ENCODE measurements at places on chromosomes 12 and 14. TPM values are rescaled to one million over a fixed set of nuclear protein-coding genes. Genes with fewer than 3 reads are reported as not detected.
A peak's percentile ranks its signal among the peaks of the same experiment; 100 is the strongest.

Gene HOXC4
- 18.4 TPM for total RNA-seq

GRCh38 chr14:97866195-97866594 lies 1069.0 kb downstream of the VRK1 start:
- no peaks in the 10 kb centered on the region for H3K36me3 ChIP-seq
- H3K27ac ChIP-seq = no peak overlapping the region
- no peak overlapping the region for H3K4me3 ChIP-seq
- no peak for DNase-seq

- H3K27ac ChIP-seq = peak overlapping the region; percentile 8
- H3K4me1 ChIP-seq = peaks cover 3% of the 10 kb centered on the region
- no peaks in the 10 kb centered on the region for H3K27me3 ChIP-seq
Measured at GRCh38 chr14:54653712-54654469, 87.0 kb downstream of the SAMD4A start.

- H3K4me1 ChIP-seq = no peaks in the 10 kb centered on the region
- no peak overlapping the region for H3K4me3 ChIP-seq
- no peak overlapping the region for H3K27ac ChIP-seq
- H3K36me3 ChIP-seq = no peaks in the 10 kb centered on the region
- no peaks in the 10 kb centered on the region for H3K27me3 ChIP-seq
Measured at GRCh38 chr12:23847857-23848256, 101.6 kb downstream of the SOX5 start.

- no peaks in the 10 kb centered on the region for H3K4me1 ChIP-seq
- no peak overlapping the region for H3K4me3 ChIP-seq
- no peak overlapping the region for H3K27ac ChIP-seq
- H3K36me3 ChIP-seq = no peaks in the 10 kb centered on the region
- no peak for DNase-seq
Measured at GRCh38 chr14:54450535-54450934, 9.4 kb upstream of the CNIH1 start.

- no peak for DNase-seq
- no peaks in the 10 kb centered on the region for H3K27me3 ChIP-seq
- H3K36me3 ChIP-seq = no peaks in the 10 kb centered on the region
- H3K4me1 ChIP-seq = no peaks in the 10 kb centered on the region
Measured at GRCh38 chr12:68932128-68932960, 627 bp downstream of the CPM start.

DNA sequence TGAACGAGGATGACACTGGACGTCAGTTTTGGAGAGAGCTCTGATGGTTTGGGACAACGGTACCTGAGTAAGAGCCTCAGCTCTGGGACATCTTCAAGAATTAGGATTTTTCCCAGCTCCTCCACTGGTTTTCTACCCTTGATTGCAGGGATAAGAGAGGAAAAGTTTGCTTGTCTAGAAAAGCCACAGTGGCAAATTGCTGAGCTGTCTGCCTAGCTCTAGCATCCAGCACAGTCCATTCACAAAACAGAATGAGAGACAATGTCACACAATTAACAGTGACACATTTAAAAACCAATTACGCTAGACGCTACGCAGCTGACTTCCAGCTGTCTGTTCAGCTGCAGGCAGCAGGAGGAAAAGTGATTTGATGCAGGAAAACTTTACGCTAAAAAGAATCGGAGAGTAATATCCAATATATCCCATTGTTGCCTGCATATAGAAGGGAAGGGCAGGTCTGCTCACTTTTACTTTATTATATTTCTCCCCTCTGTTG lies 168.1 kb upstream of the PRICKLE1 start:
- DNase-seq = no peak
- no peaks in the 10 kb centered on the region for H3K36me3 ChIP-seq
- H3K4me3 ChIP-seq = no peak overlapping the region
- H3K27ac ChIP-seq = no peak overlapping the region

DNA sequence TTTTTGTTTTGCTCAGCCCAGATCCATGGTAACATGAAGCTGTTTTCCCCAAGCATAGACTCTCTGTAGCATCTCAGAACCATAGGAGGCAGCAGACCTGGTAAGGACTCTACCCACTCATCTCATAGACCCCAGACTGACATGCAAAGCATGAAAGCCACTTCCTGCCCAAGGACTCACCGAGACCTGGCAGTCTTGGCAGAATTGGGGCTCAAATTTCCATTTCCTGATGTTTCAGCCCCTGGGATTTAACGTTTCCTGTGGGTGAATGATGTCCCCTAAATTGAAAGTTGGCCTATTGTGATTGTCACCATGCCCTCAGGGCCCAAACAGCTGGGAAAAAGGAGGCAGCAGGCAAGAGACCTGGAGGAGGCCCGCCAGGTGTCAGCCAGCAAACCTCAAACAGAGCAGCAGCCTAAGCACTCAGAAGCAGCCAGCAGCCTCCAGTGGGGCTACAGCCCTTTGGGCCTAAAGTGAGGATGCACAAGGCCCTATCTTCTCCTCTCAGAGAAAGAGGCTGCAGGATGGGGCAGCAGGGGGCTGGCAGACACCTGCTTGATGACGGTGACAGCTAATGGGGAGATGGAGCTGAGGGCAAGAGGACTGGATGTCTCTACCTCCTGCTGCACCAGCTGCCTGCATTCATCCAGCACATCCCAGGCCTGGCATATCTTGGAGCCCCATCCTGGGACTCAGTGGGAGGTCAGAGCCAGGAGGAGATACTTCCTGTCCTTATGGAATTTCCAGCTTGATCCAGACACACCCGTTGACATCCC lies 8.5 kb downstream of the KRT85 start:
- no peak overlapping the region for H3K27ac ChIP-seq
- no peaks in the 10 kb centered on the region for H3K36me3 ChIP-seq
- no peak overlapping the region for H3K4me3 ChIP-seq
- no peaks in the 10 kb centered on the region for H3K27me3 ChIP-seq

DNA sequence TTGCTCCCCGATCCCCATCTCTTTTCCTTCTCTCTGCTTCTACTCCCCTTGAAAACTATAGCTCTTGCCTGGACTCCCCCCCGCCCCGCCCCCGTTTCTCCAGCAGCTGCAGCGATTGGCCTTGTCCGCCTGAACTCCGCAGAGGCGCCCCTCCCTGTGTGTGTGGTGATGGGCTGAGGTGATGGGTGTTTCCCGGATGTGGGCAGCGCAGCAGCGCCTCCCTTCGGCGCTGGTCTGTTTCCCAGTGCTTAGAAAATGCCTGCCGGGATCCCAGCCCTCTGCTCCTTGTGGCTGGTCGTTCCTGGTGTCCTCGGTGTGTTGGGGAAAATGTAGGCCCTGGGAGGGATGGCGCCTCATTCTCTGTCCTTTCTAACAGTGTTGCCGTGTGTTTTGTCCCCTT lies 43.3 kb downstream of the GALNT8 start:
- H3K4me3 ChIP-seq = no peak overlapping the region
- peak; percentile 56 for DNase-seq
- no peak overlapping the region for H3K27ac ChIP-seq
- no peaks in the 10 kb centered on the region for H3K27me3 ChIP-seq
- H3K36me3 ChIP-seq = no peaks in the 10 kb centered on the region
- H3K4me1 ChIP-seq = no peaks in the 10 kb centered on the region

- no peak overlapping the region for H3K27ac ChIP-seq
- DNase-seq = no peak
- no peaks in the 10 kb centered on the region for H3K4me1 ChIP-seq
- no peak overlapping the region for H3K4me3 ChIP-seq
- no peaks in the 10 kb centered on the region for H3K27me3 ChIP-seq
- H3K36me3 ChIP-seq = no peaks in the 10 kb centered on the region
Measured at GRCh38 chr14:55946231-55946630, 172.0 kb upstream of the PELI2 start.

Gene PTPN21
- 45.8 TPM for total RNA-seq

DNA sequence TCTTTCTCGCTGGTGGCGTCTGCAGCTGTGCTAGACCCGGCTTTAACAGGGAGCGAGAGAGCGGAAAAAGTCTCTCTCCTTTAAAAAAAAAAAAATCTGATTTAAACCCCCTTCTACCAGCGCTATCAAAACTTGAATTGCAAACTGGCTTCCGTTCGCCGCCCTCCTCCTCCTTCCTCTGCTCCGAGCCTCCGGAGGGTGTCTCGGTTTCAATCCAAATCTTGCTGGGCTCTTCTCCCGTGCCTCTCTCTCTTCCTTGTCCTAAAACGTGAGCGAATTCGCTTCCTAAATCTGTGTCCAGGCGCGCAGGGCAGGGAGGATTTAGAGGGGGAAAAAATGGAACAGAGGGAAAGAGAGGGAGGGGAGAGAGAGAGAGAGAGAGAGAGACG lies 272 bp downstream of the TBX3 start:
- peak overlapping the region; percentile 75 for H3K27ac ChIP-seq
- H3K36me3 ChIP-seq = no peaks in the 10 kb centered on the region
- H3K4me1 ChIP-seq = no peaks in the 10 kb centered on the region
- H3K4me3 ChIP-seq = peak overlapping the region; percentile 59

GRCh38 chr14:101500061-101500460 lies 61.2 kb upstream of the DIO3 start:
- H3K27me3 ChIP-seq = no peaks in the 10 kb centered on the region
- no peak overlapping the region for H3K4me3 ChIP-seq
- no peak for DNase-seq
- no peaks in the 10 kb centered on the region for H3K4me1 ChIP-seq
- H3K27ac ChIP-seq = no peak overlapping the region
- H3K36me3 ChIP-seq = no peaks in the 10 kb centered on the region

Gene SSTR1
- 2.6 TPM for total RNA-seq

DNA sequence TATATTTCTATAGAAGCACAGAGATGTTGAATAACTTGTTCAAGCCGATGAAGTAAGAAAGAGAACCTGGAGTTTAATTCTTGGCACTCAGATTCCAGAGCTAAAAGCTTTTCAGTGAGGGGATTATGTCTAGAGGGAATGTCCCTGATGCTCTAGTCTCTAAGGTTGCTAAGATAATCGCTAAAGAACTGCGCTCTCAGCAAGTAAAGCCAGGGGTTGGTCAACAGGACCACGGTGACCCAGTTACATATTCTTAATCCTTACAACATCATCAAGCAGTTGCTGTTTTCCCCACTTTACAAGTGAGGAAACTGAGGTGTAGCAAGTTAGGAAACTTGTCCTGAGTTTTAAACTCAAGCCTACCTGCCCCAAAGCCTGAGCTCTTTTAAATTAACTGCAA lies 110.8 kb downstream of the DAD1 start:
- no peak overlapping the region for H3K4me3 ChIP-seq
- H3K36me3 ChIP-seq = no peaks in the 10 kb centered on the region
- no peaks in the 10 kb centered on the region for H3K27me3 ChIP-seq
- DNase-seq = no peak
- H3K27ac ChIP-seq = no peak overlapping the region

GRCh38 chr12:12796928-12797793 lies 11.7 kb downstream of the APOLD1 start:
- H3K4me1 ChIP-seq = no peaks in the 10 kb centered on the region
- H3K27me3 ChIP-seq = no peaks in the 10 kb centered on the region

Gene RIMKLB
- total RNA-seq = 76.2 TPM

Gene RABGGTA
- total RNA-seq = 26.1 TPM

GRCh38 chr12:4830556-4831210 lies 79.0 kb upstream of the KCNA1 start:
- H3K27me3 ChIP-seq = no peaks in the 10 kb centered on the region
- no peaks in the 10 kb centered on the region for H3K36me3 ChIP-seq
- no peak for DNase-seq

Gene CISTR
- not detected for total RNA-seq

GRCh38 chr12:120818416-120818815 lies 85.7 kb downstream of the SPPL3 start:
- DNase-seq = no peak
- H3K27ac ChIP-seq = no peak overlapping the region
- H3K4me3 ChIP-seq = no peak overlapping the region
- no peaks in the 10 kb centered on the region for H3K36me3 ChIP-seq
- H3K4me1 ChIP-seq = peaks cover 3% of the 10 kb centered on the region
- no peaks in the 10 kb centered on the region for H3K27me3 ChIP-seq

Gene PTPRB
- total RNA-seq = 53.2 TPM

DNA sequence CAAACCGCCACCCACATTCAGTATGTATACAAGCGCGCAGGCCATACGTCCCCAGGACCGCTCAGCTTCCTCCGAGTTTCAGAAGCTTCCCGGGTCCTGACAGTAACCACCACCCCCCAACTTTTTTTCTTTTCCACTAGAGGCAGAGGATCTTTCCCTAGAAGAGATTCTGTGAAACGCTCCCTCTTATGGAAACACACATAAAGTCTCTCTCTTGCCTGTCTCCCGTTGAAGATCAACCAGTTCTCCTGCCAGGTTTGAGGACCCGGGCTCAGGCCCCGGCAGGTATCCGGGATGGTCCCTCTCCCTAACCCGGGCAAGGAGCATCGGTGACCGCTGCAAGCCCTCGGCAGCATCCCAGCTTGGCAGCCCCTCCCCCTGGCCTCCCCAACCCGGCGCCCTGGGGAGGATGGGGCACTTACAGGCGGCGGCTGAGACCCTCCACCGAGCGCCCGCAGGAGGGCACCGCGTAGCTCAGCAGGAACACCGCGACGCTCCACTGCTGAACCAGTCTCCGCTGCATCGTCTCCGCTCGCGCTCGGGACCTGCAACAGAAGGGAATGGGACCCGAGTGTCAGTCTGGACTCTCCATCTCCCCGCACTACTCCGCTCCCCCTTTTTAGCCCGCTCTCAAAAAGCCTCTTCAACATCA lies 3.4 kb downstream of the PTHLH start:
- no peak overlapping the region for H3K27ac ChIP-seq
- peak overlapping the region; percentile 64 for H3K4me3 ChIP-seq
- H3K36me3 ChIP-seq = no peaks in the 10 kb centered on the region
- H3K27me3 ChIP-seq = no peaks in the 10 kb centered on the region
